ENCODE measurements at places on chromosomes 13 and 19.
A peak's percentile ranks its signal among the peaks of the same experiment; 100 is the strongest.

DNA sequence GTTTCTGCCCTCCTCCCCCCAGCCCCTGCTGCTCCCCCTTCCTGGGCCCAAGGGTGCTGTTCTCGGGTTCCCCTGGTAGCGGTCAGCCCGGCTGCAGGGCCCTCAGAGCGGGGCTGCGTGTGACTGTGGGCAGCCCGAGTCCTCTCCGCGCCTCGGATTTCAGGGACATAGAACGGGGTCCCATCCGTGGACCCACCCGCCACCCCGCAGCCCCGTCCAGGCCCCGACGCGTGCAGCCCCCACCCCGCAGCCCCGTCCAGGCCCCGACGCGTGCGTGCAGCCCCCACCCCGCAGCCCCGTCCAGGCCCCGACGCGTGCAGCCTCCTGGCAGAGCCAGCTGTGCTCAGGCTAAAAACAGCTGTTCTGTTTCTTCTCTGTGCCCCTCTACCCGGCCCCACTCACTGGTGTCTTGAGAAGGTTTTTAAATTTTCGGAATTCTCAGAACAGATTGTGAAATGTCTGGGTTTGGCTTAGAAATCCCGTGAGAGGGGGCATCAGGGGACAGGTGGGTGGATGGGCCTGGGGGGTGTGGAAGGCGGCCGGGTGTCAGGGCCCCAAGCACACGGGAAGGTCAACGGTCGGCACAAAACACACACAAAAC is 5.5 kb upstream of the PRTN3 start:
- no peak for DNase-seq

DNA sequence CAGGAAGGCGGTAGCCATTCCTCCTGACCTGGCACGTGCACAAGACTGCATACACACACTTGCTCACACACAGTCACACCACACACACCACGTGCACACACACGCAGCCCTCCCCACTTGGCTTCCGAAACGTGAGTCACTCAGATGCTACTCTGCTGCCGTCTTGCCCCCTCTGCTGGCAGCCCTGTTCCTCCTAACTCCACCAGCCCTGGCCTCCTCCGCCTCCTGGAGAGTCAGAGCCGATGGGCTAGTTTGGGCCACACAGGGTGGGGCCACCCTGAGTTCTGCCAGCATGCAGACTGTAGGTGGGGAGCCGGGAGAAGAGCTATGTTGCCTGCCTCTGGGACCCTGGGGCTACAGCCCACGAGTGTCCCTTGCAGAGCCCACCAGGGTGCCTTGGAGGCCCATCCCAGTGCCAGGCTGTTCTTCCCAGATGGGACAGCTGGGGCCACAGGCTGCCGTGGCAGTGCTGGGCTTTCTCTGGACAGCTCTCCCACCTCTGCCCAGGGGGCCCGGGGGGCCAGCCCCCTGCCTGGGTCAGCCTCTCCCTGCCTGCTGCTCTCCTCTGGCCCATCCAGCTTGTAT is 12.1 kb downstream of the PIN1 start:
- DNase-seq, result peak; percentile 56

DNA sequence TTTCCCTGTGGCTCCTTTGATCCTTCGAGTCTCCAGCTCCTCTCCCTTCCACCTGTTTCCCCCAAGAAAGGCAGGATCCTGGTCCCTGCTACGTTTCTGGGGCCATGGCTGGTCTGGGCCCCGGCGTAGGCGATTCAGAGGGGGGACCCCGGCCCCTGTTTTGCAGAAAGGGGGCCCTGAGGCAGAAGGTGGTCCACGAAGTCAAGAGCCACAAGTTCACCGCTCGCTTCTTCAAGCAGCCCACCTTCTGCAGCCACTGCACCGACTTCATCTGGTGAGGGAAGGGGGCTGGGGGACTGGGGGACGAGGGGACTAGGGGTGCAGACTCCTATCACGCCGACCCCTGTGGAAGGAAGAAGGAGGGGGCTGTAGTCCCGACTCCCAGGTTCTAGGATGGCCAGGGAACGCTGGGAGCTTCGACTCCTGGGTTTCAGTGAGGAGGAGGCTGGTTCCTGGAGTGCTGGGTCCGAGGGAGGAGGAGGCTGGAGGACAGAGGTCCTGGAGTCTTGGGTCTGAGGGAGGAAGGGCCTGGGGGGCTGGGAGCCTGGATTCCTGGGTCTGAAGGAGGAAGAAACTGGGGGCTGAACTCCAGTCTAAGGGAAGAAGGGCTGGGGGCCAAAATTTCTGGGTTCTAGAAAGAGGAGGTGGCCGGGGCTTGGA is 524 bp downstream of the PRKCG start:
- DNase-seq, result no peak

DNA sequence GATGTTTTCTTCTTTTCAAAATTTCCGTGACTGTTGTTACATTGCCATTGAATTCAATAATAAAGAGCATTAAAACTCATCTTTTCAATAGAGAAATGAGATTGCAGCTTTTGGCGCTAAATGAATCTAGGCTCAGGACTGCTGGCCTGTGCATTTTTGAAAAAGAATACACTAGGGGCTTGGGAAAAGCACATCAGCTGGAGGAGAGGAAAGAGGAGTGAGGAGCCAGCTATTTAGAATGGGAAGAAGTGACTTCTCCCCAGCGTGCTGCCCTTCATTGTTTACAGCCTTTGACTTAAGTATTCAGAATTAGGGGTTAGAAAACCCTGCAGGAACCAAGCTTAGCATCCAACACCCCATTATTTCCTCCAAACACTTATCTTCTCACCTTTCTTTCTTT is 43.3 kb downstream of the TNFSF11 start:
- DNase-seq, result no peak

- DNase-seq, result no peak
Observed at GRCh38 chr13:60016229-60016628, 147.5 kb downstream of the DIAPH3 start.

DNA sequence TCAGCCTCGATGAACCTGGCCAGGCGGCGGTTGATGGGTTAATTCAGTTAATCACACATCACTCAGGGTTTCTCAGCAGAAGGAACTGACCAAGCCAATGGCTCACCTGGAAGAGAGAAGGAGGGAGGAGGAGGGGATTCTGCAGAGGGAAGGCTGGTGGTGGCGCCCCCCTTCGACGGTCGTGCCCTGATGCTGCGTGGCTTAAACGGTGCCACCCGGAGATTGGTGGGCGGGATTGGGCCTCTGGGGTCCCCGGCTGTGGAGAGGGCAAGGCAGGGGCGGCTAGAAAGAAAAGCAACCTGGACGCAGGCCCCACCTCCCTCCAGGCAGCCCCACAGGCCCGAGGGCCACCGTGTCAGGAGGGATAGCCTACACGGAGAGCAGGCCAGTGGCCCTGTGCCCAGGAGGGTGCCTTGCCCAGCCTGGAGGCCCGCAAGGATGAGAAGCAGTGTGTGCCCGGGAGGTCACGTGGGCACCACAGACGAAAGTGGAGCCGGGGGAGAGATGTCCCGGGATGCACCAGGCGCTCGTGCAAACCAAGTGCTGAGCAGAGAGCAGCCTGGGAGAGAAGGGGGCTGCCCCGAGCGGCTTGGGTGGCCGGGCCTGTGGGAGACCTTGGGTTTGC is 16.0 kb downstream of the CSNK1G2 start:
- DNase-seq, result no peak

DNA sequence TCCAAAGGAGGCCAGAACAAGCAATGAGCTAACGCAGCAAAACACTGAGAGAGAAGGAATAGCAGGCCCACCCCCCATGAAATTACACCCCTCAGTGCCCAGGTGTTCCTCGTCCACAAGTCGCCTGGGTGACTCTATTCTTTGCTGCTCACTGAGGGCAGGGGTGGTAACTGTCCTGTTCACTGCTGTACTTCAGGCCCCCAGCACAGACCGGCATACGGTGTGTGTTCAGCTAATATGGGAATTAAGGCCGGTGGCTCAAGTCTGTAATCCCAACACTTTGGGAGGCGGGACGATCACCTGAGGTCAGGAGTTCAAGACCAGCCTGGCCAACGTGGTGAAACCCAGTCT is 31.9 kb downstream of the DHRS12 start:
- DNase-seq, result no peak

- no peak for DNase-seq
Observed at GRCh38 chr19:19009951-19010350, 23.4 kb downstream of the SUGP2 start.

- no peak for DNase-seq
Observed at GRCh38 chr19:8638078-8638619, 7.7 kb downstream of the NFILZ start.

DNA sequence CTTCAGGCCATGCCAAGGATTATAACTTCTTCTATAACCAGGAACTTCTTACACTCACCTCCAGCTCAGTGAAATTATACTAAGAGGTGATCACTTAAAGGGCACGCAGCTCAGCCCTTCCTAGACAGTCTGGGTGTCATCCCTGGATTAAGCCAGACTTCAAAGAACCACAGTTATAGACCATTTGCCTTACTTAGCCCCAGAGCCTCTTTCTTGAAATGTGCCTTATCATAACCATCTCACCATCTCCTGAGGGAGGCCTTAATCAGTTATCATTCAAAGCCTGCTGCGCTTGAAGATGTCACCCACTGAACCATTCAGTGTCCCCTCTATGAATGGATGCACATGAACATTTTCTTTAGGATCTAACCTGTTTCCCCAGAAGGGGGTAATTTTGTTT is 10.1 kb upstream of the DHRS12 start:
- no peak for DNase-seq

DNA sequence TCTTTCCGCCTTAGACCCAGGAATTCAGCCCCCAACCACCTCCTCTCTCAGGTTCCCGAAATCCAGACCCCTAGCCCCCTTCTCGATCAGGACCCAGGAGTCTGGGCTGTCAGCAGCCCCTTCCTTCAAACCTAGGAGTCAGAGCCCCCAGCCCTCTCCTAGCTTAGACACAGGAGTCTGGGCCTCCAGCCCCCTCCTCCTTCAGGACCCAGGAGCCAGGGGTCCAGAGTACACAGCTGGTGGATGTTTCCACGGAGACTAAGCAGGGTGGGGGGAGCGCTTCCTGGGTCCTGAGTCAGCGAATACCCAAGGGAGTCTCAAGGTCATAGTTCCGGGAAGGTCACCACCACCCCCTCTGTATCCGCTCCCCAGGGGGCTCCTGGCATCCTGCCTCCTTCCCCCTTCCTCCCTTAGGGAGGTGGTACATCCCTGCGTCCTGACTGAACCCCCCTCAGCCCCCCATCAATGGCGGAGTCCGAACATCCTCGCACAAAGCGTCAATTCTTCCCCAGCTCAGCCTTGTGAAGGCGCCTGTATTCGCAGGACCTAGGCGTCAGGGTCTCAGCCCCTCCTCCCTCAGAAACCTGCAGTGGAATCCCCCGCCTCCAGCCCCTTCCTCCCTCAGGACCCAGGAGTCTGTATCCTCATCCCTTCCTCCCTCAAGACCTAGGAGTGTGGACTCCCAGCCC is 4.6 kb downstream of the CADM4 start:
- DNase-seq, result no peak

GRCh38 chr13:102033386-102033785 is 368.5 kb downstream of the FGF14 start:
- DNase-seq, result no peak

GRCh38 chr19:45156011-45156630 is 4.7 kb downstream of the NKPD1 start:
- no peak for DNase-seq

DNA sequence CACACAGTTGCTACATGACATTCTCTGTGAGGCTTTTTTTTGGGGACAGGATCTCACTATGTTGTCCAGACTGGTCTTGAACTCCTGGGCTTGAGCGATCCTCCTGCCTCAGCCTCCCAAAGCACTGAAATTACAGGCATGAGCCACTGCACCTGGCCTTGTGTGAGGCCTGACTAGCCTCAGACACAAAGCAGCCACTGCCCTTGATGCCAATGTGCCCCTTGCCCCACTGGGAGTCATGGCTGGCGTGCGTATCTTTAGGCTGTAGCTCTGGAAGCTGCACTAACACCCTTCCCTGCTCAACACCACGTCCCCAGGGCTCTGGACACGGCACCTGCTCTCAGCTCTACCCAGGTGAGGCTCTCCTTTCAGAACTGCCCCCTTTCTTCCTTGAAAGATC is 14.5 kb upstream of the KPTN start:
- DNase-seq, result no peak

DNA sequence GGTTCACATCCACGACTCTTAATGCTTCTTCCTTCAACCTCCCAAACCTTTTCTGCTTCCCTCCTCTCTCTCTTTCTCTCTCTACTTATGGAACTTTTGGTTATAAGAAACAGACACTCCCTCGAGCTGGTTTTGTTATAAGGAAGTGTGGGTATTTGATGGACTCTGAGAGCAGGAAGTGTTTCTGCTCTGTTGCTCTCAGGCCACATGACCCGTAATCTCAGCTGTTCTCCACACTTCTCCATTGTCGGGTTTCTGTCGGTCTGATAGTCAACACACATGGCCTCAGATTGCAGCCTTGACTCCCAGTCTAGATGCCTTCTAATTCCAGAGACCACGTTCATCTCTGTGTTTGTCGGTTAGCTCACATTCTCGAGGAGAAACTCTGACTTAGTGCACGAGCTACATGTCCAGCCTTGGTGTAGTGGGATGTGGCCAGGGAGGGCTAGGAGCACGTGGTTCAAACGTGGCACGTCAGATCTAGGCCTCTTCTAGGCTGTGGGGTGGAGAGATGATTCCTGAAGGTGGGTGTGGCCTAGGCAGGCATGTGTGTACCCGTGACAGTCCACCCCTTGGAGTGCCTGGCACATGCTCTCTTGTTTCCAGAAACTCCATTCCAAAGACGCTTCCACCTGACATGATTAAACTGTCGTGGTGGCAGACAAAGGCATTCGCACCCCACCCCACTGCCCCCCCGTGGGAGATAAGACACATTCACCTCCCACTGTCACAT is 26.3 kb downstream of the CNFN start:
- no peak for DNase-seq

- no peak for DNase-seq
Observed at GRCh38 chr13:110689711-110690110, 16.2 kb downstream of the CARS2 start.

DNA sequence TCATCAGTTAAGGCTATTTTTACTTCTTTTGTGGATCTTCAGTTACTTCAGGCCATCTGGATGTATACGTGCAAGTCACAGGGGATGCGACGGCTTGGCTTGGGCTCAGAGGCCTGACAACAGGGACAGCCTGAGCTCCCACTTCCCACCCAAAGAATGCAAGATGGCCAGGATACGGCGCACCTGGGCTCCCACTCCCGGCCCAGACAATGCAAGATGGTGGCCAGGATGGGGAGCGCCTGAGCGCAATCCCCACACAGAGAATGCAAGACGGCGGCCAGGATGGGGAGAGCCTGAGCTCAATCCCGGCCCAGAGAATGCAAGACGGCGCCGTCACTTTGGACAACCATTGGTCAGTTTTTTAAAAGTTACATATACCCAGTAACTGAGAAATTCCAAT is 25.3 kb upstream of the MIER2 start:
- no peak for DNase-seq

GRCh38 chr13:46168783-46169182 is 13.2 kb downstream of the LCP1 start:
- no peak for DNase-seq

- DNase-seq, result no peak
Observed at GRCh38 chr19:33654840-33655508, 33.2 kb downstream of the CHST8 start.

- DNase-seq, result no peak
Observed at GRCh38 chr13:87537951-87538350, 133.2 kb upstream of the SLITRK5 start.
